ENCODE measurements at places on chromosomes 7 and 10.

DNA sequence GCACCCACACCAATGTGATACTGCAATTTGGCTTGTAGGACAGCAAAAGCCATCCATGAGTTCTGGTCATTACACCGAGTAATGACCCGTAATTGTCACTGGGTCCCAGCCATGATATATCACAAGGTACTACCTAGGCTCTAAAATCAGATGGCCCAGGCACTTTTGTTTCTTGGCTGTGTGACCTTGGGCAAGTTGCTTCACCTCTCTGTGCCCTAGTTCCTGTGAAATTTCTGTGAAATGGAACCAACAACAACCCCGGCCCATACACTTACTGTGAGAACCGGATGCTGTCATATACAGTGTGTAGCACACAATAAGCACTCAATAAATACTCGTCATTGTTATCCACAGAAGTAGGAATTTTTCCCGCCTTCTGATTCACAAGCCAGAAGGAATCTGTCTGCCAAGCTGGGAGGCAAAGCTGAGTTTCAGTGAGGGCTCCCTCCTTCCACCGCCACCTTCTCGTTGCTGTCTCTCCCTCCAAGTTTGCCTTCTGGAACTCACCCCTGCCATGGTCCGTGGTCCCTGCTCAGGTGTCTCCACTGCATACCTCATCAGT, 6.4 kb upstream of the CYTH3 start:
- DNase-seq: no peak

DNA sequence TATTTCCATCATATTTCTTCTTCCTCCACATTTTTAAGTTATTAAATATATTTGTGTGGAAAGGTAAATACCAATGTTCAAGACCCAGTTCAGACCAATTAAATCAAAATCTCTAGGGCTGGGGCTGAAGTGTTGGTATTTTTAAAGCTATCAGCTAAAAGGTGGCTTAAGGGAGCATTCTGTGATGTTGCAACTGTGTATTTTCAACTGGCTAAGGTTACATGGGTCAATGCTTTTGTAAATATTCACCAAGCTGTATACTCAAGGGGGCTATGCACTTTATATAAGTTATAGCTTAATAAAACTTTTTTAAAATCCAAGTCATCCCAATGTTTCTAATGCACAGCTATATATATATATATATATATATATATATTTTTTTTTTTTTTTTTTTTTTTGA, 316.9 kb upstream of the GRM3 start:
- no peak for DNase-seq

DNA sequence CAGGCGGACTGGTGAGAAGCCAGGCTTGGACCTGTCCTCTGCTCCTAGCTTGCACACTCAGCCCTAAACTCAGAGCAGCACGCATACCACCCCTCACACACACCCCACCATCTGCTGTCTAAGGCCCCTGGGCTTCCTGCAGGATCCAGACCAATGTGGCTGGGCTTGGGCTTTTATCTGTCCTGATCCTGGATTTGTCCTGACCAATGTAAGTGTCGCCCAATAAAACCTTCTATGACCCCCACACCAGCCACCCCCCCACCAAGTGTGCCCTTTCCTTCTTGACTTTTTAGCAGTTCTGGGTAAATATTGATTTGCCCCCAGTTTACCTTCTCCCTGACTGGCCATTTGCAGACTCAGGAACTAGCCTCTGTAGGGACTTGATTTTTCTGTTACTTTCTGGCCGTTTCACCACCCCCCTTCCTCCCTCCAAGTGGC, 1.7 kb upstream of the HOXA13 start:
- no peak for DNase-seq

GRCh38 chr7:50610521-50611277, 45.5 kb upstream of the DDC start:
- DNase-seq: peak; percentile 32

GRCh38 chr10:31847515-31847914, 81.1 kb downstream of the ARHGAP12 start:
- no peak for DNase-seq

- DNase-seq: no peak
Measured at GRCh38 chr10:15141136-15142054, 27.1 kb downstream of the NMT2 start.

DNA sequence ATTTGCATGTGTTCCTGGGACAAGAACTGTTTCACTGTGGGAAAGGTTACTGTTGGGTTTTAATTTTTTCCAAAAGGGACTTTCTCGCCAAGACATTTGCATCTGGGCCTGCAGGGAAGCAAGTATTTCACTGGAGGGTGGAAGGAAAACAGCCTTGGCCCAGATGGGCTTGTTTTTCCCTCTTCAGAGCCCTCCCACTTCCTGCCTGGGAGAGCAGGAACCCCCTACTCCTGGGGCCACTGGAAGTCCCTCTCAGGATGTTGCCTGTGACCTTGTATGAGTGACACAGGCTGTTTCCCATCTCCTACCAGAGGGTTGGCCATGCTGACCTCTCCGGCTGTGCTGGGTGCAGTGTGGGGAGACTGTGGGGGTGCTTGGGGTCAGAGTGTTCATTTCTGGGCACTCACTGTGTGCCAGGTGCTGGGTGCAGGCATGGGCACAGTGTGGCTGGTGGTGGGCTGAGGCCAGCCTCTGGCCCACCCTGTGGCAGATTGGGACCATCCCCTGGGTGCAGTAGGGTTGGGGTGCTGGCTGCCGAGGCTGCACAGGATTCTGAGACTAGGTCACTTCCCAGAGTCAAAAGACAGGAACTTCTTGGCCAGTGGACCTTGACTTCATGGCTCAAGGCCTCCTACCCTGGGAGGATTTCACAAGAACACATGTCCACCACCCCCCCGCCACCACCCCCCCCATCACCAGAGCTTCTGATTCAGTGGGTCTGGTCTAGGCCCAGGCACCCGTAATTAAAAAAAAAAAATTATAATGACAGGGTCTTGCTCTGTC, 10.2 kb downstream of the TSPAN15 start:
- no peak for DNase-seq

DNA sequence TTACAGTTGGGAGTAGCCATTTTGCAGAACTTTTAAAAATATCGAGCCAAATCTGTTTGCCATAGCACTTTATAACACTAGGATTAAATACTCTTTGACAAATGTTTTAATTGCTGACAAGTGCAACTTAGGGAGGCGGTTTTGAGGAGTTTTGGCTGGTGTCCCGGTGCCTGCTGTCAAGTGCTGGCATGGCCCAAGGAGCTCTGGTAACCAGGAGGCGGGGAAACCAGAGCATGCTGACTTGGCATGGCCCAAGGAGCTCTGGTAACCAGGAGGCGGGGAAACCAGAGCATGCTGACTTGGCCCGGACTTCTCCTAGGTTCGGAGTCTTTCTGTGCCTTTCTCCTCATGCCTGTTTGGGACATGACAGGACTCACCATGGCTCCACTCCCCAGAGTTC, 30.8 kb upstream of the ZNF32 start:
- DNase-seq: no peak

All from activated T-cell treated with anti-CD3 and anti-CD28 coated beads, Interleukin-2, amount 50 U/mL, for 4 hours (primary cell).